LoVo (cell line): ENCODE measurements at places on chromosomes 13 and 19.

GRCh38 chr13:93955904-93956303, 523.6 kb downstream of the DCT start:
- no peak for DNase-seq

DNA sequence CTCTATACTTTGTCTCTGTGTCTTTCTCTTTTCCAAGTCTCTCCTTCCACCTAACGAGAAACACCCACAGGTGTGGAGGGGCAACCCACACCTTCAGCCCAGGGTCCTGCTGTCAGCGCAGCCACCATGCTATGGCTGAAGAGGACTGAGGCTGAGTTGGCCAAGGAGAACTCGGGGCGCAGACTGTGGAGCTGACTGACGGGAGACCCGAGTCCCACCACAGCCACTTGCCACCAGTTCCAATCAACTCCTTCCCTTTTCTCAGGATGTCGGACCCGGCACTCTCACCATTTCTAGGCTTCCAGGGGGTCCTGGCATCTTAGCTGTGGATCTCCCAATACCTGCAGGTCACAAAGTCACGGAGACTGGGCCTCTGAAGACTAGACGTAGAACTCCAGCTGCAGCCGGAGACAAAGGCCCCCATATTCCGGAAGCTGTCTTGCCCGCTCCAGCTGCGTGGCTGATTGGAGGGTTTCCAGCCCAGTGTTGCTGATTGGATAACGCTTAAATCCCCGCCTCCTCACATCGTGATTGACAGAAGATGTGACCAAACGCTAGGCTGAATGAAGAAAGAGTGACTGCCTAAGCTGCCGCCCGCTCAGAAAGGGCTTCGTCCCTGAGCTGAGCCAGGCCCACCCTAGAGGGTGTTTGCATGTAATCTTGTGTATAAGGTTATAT, 63.6 kb downstream of the ZNF429 start:
- no peak for DNase-seq

- DNase-seq, result no peak
These were observed 409.0 kb downstream of the GPC6 start for GRCh38 chr13:93635616-93636032.

DNA sequence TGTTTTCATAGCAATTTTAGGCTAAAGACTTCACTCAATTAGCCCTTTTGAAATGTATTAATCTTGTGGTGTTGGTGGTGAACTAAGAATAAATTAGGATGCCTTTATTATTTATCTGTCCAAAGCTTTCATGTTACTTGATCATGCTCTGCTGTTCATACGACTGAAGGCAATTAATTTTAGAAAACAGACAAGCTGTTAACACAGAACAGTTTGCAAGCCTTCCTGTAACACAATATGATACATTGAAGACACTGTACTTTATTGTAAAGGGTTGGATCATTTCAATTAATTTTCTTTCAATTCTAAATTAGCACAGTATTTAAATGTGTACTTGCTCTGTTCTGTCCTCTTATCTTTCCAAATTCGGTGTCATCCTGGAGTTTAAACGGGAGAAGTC, 794.3 kb upstream of the MIR17HG start:
- no peak for DNase-seq

GRCh38 chr19:15259907-15260306, 27.7 kb upstream of the EPHX3 start:
- no peak for DNase-seq

- no peak for DNase-seq
These were observed 245.4 kb upstream of the SPRY2 start for GRCh38 chr13:80586356-80586755.

GRCh38 chr13:99617474-99618255, 116.4 kb downstream of the TM9SF2 start:
- DNase-seq, result no peak
